ENCODE measurements at places on chromosomes 4 and X.

- no peak for DNase-seq
Observed at GRCh38 chrX:53605004-53605403, 81.5 kb downstream of the HUWE1 start.

- no peak for DNase-seq
Observed at GRCh38 chrX:108217876-108218275, 126.3 kb downstream of the ATG4A start.

DNA sequence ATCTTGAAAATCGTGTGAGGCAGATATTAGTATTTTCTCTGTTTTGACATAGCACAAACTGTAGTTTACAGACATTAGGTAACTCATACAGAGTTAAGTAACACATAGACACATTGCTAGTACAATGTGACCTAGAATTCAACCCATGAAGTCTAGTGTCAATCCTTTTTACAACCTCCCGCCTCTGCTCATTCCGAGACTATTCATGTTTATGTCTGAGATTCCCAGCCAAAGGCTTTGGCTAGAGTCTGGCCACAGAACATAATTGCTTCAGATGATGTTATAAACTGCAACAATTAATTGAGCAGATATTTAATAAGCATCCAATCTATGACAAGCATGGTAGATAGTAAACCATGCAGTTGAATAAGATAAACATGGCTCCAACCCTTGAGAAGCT is 841.0 kb downstream of the STIM2 start:
- DNase-seq: no peak

DNA sequence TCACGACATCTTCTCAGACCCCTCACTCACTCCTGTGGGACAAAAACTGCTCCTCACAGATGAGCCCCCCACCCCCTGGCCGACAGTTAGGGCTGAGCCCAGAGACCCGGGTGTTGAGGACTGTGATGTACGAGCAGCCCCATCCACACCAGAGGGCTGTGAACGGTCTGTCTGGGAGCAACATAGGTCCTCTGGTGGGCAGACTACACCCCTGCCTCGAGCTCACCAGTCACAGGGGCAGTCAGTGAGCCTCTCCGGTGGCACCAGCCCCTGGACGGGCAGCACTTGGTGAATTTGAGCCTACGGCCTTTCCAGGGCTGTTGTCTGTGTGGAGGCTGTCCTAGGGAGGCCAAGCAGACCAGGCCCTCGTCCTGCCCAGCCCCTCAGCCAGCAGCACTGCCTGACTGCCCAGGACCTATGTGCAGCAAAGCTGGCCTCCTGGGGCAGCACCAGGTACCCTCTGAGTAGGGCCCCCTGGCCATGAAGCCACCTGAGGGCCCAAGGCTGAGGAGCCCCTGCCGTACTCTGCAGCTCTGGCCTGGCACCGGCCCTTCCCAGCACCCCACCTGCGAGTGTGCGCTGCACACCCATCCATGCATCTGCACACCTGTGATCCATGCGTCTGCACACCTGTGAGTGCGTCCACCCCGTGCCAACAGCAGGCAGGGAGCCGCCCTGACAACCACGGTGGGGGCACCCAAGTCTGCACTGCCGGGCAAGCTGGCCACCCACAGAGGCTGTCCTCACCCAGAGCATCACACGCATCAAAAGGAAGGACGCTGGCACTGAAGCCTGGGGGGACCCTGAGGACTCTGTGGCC is 111.6 kb upstream of the NKX1-1 start:
- DNase-seq: peak; percentile 75

- DNase-seq: no peak
Observed at GRCh38 chr4:171714791-171715454, 98.3 kb upstream of the GALNTL6 start.

GRCh38 chr4:100696531-100696930 is 178.7 kb upstream of the EMCN start:
- DNase-seq: no peak

- no peak for DNase-seq
Observed at GRCh38 chrX:9467751-9468150, 2.9 kb downstream of the TBL1X start.

- no peak for DNase-seq
Observed at GRCh38 chr4:26779674-26780073, 81.0 kb upstream of the STIM2 start.

GRCh38 chr4:108135549-108136209 is 33.1 kb downstream of the LEF1 start:
- DNase-seq: no peak

GRCh38 chr4:181289198-181289597 is 954.0 kb upstream of the TENM3 start:
- no peak for DNase-seq

GRCh38 chr4:40939856-40940255 is 190.1 kb downstream of the NSUN7 start:
- no peak for DNase-seq

DNA sequence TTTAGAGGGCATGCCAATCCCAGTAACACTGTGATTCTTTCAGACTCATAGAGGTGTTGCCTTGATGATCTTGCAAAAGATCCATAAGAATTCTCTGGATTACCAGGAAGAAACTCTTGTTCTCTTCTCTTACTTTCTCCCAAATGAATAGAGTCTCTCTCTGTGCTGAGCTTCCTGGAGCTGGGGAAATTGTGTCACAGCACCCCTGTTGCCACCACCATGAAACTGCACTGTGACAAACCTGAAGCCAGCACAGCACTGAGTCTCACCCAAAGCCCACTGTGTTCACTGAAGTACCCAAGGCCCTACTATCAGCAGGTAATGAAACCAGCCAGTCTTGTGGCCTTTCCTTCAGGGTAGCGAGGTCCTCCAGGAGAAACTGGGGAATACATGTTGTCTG is 332.7 kb upstream of the FGF16 start:
- no peak for DNase-seq

DNA sequence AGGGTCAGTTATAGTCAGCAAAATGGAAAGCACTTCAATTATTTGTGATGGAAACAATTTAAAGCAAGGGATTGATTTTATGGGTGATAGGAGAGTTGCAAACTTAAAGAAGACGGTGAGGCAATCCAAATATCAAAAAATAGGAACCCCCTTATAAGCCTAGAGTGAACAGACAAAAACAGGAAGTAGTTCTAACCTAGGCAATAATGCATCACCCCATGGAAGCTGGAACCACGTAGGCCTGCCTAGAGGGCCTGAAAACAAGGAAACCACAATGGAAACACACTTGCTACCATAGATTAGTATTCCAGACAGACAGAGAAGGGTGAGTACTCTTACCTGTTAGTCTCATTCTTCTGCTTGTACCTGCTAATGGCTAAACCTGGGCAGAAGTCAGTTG is 13.5 kb upstream of the GK2 start:
- DNase-seq: no peak

GRCh38 chr4:145861336-145862318 is 77.0 kb downstream of the ZNF827 start:
- peak; percentile 56 for DNase-seq

GRCh38 chr4:166972071-166972470 is 262.2 kb downstream of the SPOCK3 start:
- DNase-seq: no peak

DNA sequence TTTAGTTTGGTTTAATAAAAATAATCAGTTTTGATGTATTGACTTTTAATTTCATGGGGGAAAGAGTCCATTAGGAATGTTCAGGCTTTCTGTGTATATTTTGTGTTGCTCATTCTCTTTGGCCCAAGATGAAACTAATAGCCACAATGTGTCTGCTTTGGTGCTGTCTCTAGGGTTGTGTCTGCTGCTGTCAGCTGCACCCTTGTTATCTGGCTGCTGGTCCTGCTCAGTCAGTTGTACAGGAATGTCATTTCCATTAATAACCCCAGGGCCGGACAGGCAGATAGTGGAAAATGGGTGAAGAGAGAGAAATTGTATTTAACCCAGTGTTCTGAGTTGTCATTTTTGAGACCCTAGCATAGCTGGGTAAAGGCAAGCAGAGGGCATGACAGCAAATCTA is 115.1 kb downstream of the PHEX start:
- no peak for DNase-seq

- DNase-seq: peak; percentile 8
Observed at GRCh38 chr4:187224560-187224959, 500.9 kb upstream of the FAT1 start.

- DNase-seq: no peak
Observed at GRCh38 chrX:54786967-54787366, 11.1 kb downstream of the ITIH6 start.

DNA sequence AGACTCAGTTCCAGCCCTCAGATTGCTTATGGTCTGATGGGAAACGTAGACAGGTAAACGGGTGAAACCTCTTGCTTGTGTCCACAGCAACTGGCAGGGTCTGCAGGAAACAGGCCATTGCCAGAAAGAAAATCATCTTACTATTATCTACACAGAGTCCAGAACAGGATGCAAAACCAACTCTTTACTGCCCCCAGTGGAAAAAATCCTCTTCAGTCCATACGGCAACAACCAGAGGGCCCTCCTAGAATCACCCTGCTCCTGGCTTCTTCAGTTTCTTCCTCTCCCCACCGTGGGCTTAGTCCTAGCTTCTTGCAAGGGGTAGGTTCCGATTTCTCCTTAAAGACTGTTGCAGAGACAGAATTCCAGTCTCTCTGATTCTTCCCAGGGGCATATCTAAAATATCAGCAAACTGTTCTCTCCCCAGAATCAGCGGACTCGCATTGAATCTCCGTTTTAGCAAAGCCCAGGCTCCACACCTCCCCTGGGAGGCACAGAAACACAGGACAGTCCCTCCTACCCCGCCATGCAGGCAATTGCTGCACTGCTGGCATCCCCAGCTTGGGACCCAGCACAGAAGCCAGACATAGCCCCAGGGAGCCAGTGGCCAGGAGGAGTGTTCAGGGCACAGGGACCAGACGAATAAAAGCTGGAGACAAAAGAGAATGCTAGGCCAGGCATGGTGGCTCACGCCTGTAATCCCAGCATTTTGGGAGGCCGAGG is 41.0 kb upstream of the SH3RF1 start:
- DNase-seq: no peak

DNA sequence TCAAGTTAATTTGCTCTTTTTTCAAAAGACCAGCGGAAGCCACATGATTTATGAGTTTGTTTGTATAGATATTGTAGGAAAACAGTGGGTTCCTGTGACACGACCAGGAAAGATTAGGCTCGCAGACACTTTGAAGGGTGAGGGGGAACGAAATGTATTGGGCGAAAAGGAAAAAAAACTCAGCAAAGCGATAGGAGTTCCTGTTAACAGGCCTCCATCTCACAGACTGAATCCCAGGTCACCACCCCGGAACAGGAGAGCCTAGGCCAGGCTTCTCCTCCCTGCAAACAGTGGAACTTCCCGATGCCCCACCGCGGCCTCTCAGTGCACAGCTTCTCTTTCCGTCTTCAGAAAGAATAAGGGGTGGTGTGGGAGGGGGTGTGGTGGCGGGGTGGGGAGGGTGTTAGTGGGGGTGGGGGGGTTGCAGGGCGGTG is 181.8 kb upstream of the GPRIN3 start:
- no peak for DNase-seq

DNA sequence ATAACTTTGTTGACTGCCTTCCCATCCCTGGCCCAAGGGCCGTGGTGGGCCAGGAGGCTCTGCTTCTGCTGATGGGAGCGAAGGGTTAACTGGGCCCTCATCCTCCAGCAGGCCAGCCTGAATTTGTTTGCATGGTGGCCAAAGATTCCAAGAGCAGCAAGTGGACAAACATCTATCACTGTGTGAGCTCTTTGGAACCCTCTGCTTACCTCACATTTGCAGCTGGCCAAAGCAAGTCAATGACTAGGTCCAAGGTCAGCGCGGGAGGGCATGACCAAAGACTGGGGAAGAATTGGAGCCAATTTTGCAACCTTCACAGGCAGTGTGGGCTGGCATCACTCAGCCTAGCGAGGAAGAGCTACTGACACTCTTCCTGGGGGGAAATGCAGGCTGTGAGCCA is 67.8 kb upstream of the ATP6AP2 start:
- DNase-seq: no peak

GRCh38 chr4:173958445-173958844 is 325.0 kb downstream of the FBXO8 start:
- no peak for DNase-seq

- no peak for DNase-seq
Observed at GRCh38 chrX:69995362-69996112, 54.2 kb downstream of the AWAT2 start.

DNA sequence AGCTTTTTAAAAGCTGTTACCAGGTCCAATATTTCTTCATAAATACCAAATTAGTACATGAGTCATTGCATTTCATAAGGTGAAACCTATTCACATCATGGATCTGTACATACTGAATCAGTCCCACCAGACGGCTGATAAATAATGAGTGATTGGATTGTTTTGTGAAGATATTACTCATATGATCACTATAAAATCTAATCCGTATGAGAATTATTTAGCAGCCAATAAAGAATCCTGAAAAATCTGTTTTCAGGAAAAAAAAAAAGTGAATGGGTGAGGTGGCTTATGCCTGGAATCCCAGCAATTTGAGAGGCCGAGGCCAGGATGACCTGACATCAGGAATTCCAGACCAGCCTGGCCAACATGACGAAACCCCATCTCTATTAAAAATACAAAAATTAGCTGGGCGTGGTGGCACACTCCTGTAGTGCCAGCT is 438.1 kb downstream of the INPP4B start:
- DNase-seq: no peak

GRCh38 chr4:77921701-77922100 is 59.1 kb downstream of the MRPL1 start:
- no peak for DNase-seq

DNA sequence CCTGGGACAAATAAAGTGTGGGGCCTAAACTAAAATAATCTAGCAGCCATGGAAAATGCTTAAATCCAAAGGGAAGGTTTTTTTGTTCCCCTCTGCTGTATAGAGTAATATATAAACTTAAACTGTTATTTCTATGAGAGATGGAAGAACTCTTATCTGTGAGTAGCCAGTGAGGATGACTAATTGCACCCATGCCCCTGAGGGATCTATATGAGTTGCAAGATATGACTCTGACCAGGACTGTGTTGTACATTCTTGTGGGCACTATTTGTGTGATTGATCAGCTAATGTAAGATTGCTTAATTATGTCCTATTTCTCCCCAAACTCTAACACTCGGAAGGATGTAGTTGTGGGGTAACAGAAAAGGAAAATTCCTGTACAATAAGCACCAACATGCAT is 35.2 kb upstream of the AMBN start:
- DNase-seq: no peak

GRCh38 chrX:76520273-76521054 is 93.0 kb downstream of the MAGEE1 start:
- DNase-seq: no peak

GRCh38 chrX:112051576-112051975 is 31.0 kb downstream of the TRPC5 start:
- DNase-seq: no peak

DNA sequence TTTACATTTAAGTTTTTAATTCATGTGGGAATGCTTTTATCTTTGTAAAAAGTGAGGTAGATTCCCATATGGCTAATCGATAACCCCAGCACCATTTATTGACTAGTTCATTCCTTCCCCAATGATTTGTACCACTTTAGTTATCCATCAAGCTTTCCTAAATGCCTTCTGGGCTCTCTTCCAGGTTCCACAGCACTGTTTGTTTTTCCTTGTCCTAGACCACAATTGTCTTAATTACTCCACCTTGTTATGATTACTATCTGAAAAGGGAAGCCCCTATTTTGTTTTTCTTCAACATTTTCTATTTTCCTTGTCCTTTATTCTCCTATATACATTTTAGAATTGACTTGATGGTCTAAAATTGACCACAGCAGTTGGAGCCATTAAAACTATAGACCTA is 48.5 kb upstream of the GPRIN3 start:
- no peak for DNase-seq

- DNase-seq: no peak
Observed at GRCh38 chr4:139295942-139296299, 5.4 kb upstream of the NAA15 start.
